Right hindlimb (tissue), 1 donor: ENCODE measurements at places on chromosomes 2 and 18.

- DNase-seq, result no peak
Measured at GRCh38 chr2:179235463-179236108, 29.0 kb downstream of the SESTD1 start.

- no peak for DNase-seq
Measured at GRCh38 chr2:30437809-30438548, 9.1 kb upstream of the LCLAT1 start.

DNA sequence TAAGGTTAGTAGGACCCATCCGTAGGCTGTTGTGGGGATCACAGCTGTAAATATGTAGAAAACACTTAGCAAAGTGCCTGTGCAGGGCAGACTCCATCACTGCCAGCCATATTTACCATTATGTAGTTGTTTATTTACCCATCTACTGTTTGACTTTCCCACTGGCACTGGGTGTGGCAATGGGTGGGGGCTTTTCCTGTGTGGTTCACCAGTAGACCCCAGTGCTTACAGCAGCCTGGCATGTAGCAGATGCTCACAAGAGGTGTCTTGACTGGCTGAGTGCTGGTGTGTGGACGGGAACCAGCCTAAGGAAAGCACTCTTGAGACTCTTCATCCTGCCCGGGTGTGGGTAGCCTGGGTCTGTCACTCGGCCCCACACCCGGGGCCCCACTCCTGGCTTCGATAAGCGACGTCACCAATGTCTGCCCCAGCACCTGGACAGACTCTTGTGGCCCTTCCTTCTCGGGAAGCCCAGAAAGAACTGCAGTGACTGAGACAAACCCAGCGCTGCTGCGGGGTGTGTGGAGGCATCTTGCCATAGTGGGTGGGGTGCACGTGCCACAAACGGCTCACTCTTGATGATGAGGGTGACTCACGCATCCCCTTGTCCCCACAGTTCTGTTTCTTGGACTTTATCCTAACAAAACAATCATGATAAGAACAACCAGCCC lies 78.3 kb downstream of the HDAC4 start:
- DNase-seq, result no peak

- DNase-seq, result no peak
Measured at GRCh38 chr2:37355735-37356134, 11.3 kb downstream of the QPCT start.

DNA sequence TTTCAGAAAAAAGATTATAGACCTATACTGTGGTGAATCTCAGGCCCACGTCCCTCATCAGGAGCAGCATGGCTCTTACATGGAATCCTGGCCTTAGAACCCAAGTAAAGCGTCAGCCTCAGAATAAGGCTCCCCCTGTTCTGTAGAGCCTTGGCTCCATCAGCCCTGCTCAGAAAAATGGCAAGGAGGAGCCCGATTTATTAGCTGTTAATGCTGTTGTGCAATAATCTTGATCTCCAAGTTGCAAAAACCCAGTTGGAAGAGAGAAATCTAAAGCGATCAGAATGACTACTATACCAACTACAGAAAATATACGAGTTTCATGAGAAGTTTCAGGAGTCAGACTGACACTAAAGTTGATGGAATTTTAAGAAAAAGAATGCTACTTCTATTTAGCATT lies 35.6 kb upstream of the CTAGE1 start:
- DNase-seq, result no peak

DNA sequence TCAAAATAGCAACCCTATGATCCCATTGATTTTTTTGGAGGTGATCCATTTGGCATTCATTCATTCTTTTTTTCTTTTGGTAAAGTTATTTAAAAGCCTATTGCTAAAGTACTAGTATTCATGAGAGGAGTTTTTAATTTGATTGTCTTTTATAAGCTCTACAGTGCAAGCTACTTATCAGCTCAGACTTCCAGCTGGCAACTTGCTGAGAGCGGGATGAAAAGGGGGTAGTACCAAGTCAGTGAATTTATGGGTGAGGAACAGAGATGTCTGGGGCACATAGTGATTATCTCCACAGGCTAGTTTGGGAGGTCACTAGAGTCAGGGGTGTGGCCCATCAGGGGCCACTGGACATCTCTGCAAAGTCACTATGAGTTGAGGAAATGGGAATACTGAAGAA lies 202.4 kb downstream of the PIK3C3 start:
- no peak for DNase-seq

GRCh38 chr2:202721621-202722020 lies 86.9 kb downstream of the FAM117B start:
- DNase-seq, result no peak

- DNase-seq, result no peak
Measured at GRCh38 chr2:240722376-240722775, 30.7 kb downstream of the AQP12A start.

GRCh38 chr2:213108308-213108707 lies 43.1 kb downstream of the IKZF2 start:
- DNase-seq, result no peak

- no peak for DNase-seq
Measured at GRCh38 chr2:177989029-177989885, 83.3 kb downstream of the PDE11A start.

GRCh38 chr2:26579025-26579722 lies 62.0 kb downstream of the CIB4 start:
- no peak for DNase-seq

GRCh38 chr2:119062652-119063051 lies 95.9 kb downstream of the C1QL2 start:
- DNase-seq, result no peak

- no peak for DNase-seq
Measured at GRCh38 chr2:26979741-26980140, 9.3 kb downstream of the MAPRE3 start.

GRCh38 chr18:57959278-57959677 lies 84.7 kb upstream of the NEDD4L start:
- no peak for DNase-seq

GRCh38 chr2:10159086-10159485 lies 36.5 kb downstream of the RRM2 start:
- no peak for DNase-seq

- DNase-seq, result no peak
Measured at GRCh38 chr2:201733544-201733943, 35.1 kb upstream of the MPP4 start.

- DNase-seq, result no peak
Measured at GRCh38 chr2:17012297-17012696, 346.7 kb upstream of the CYRIA start.

DNA sequence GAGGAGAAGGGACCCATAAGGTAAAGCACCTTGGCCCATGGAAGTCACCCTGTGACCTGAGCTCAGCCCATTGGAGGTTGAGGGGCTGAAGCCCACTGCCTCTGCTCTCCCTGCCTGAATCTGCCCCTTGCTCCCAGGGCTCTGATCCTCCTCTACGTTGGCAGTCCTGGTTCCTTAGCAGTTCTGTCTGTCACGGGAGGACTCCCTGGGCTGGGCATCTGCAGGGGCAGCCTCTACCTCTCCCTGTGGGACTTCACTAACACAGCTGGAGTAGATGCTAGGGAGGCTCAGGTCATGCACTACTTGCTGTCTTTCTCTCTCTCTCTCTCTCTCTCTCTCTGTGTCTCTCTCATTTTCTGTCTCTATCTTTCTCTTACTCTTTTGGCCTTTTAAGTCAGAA lies 8.7 kb downstream of the GYPC start:
- no peak for DNase-seq

DNA sequence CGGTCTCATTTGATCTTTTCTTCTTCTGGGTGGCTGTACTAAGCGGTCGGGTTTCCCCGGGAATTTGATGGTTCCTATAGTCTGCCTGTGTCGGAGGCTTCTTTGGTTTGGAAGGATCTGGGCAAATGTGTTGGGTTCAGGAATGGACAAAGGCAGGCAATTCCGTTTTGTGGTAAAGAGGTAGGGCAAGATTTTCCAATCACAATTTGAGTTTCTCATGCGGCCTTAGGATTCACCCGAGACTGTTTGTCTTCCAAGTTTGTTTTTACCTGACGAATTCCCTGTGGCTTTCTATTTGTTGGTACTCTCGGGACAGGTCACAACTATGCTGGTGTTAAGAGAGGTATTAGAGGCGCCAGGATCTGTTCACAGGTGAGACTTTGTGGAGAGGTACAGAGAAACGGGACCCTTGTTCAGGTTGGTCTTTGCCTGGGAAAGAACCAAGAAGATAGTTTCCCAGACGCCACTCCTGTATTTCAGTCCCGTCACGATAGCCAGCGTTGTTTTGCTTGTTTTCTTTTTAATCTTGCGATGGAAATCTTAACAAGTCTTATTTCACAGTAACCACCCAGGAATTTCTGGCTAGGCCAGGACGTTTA lies 3.0 kb downstream of the SP5 start:
- DNase-seq, result no peak

DNA sequence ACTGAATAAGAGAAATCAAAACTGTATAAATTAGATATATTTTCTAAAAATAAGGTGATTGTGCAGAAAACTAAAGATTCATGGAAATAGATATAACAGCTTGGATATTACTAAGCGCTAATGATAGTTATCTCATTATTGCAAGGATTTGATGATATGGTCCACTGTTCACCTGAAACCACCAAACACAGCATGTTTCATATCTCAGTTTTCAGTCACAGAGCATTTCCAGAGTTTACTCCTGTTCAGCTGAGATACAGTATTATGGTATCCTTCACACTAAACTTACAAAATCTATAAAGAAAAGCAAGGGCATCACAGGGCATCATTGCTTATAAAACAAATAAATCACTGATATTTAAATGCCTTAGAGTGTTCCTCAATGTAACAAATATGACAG lies 591.6 kb downstream of the ERBB4 start:
- DNase-seq, result no peak

DNA sequence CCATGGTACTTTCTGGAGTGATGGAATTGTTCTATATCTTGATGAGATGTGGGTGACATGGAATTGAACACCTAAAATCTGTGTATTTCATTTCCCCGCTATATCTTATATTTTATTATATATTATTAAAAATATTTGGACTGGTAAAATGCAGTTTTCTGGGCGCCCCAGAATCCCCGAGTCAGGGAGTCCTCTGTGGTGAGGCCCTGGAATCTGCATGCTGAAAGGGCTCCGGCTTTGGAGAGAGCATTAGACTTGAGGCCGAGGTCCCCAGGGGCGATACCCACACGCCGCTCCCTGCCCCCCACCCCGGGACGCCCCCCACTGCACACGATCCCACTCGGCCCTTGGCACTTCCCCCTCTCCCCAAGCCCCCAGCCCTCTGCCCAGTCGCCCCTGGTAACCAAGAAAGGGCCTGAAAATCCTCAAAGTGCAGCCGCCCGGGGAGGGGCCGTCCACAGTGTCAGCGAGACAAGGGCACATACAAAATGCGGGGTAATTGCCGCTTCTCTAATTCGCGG lies 126.0 kb downstream of the ZFP36L2 start:
- DNase-seq, result no peak

DNA sequence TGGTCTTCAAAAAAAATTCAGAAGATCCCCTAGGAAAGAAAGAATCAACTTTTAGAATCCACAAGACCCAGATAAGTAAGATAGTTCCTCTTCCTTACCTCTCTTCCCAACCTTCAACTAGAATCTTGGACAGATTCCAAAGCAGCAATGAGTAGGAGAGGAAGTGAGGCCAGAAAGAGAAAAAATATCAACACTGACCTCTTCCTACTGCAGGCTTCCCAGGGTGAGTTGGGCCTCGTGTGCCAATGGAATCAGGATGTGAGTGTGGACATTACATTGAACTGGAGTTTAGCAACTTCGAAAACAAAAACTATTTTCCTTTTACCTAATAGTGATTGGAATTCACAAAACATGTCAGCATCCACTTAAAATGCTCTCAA lies 102.5 kb upstream of the PIEZO2 start:
- DNase-seq, result no peak

GRCh38 chr2:126657636-126658318 lies 1.8 kb downstream of the GYPC start:
- DNase-seq, result peak; percentile 79

- no peak for DNase-seq
Measured at GRCh38 chr2:158458617-158458920, 1.8 kb downstream of the PKP4 start.

DNA sequence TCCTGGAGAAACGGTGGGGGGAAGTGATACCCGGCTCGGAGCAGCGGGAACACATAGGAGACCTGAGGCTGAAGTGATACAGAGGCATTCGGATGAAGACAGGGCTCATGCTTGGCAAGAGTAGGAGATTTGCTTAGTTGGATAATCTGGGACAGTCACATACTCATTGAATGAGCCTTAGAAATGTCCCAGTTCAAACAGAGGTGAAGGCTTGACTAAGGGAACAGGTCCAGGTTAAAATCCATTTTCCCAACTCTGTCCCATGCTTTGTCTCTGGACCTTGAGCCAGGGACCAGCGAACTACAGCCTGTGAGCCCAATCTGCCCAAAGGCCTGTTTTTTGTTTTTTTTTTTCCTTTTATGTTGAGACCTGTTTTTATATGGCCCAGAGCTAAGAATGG lies 1.3 kb downstream of the UGT1A6 start:
- no peak for DNase-seq

GRCh38 chr2:207543272-207543671 lies 13.5 kb downstream of the CREB1 start:
- DNase-seq, result no peak

DNA sequence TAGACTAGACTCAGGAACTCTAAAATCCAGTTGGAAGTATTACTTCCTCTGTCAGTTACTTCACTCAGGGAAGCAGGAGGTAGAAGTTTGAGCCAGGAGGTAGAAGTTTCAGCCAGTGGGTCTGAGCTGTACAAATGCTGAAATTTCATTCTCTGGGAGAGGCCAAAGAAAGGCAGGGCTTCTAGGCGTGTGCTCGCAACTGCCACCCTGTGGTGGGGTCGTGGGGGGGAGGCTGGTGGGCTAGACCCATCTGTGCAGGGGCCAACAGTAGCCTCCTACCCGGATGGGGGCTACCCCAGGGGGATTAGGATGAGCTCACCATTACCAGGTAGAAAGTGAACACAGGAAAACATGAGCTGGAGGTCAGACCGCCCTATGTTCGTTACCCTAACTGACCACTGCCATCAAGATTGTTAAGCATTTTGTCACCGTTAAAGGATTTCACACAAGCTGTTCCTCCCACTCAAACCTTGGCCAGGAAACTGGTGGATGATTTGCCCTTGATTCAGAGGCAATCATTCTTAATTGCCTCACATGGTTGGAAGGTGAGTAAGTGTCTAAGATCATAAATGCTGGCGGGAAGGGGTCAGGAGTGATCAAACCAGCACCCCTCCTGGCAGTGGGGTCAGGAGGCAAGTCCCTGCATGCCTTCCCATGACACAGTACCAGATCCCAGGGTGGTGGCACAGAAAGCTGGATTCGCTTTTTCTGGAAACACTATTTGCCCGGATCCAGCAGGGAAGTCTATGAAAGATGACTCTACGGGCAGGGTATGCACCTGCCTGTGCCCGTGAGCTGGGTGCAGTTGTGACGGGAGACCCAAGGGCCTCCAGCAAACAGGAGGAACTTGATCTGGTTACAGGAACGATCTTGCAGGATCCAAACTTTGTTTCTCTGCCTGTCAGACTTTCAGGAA lies 5.2 kb upstream of the FHL2 start:
- no peak for DNase-seq

- no peak for DNase-seq
Measured at GRCh38 chr18:48328473-48329210, 80.5 kb downstream of the ZBTB7C start.
